ENCODE measurements at places on chromosomes 11 and 22.

DNA sequence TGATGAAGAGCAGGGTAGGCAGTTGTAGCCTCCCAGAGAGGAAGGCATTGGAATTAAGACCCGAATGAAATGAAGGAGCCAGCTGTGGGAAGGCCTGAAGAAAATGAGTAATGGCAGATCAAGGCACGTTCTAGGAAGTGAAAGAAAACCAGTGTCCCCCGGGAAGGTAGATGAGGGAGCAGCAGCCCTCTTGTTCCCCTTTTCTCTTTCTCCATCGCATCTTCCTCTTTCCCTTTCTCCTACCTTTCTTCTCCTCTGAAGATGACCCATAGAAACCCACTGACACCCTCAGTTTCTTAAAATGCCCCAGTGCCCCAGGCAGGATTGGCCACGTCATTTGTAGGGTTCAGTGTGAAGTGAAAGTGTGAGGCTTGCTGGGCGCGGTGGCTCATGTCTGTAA, 172.6 kb upstream of the SEZ6L start:
- no peak for DNase-seq

DNA sequence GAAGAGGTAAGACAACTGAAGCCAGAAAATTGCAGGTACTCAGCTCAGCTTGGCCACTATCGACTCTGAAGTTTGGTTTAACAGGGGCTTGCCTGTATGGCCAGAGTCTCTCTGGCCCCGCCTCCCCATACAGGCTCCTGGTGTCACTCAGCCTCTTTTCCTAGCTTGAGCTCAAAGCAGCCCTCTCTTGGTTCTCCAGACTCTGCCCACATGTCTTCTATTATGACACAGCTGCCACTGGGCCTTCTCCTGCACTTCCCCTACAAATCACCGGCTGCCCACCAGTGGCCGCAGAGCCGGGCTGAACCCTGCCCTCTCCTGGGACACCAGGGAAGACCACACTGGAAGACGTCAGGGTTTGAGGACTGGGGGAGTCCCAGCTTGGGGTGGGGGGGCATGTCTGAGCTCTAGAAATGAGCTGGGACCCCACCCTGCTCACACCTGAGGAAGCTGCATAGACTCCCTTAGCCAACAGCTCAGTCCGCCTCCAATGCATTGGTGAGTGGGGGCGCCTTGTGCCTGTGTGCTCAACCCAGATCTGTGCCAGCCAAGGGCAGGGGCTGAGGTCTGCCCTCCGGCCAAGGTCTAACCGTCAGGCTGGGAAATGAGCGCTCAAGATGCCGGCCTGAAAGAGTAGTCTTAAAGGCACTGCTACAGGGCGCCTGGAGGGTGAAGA, 94.4 kb upstream of the LMO1 start:
- DNase-seq, result no peak

DNA sequence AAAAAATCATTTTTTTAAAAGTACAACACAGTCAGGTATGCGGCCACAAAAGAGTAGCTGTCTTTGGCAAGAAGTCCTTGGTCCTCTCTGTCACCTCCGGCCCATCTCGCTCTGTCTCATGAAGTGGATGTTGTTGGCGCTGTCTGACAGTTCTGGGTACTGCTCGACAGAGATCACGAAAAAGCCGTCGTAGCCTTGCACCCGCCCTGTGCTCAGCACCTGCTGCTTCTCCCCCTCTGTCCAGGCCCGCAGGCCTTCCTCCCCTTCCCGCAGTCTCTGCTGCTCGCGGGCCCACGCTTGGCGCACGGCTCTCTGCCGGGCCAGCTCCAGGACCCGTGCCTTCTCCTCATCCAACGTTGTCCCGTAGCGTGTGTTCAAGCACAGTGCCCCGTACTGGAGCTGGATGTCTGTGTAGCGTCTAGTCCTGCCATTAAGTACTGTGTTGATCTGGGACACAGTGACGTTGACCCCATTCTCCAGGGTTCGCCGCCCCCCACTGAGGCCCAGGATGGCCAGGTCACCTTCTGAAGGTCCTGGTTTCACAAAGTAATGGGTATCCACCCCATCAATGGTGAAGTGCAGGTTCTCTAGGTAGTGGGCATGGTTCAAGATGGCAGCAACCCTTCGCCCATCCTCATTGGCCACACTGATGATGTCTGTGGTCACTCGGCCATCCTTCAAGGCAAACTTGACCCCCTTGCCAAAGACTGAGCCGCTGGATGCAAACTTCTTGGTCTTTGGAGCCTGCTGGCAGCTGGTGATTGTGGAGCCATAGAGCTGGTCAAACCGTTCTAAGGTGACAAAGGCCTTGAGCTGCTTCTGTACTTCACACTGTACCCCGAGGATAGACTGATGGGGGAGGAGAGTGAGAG, 83.5 kb upstream of the NARS2 start:
- no peak for DNase-seq

GRCh38 chr11:36751335-36751781, 153.3 kb upstream of the RAG2 start:
- no peak for DNase-seq

DNA sequence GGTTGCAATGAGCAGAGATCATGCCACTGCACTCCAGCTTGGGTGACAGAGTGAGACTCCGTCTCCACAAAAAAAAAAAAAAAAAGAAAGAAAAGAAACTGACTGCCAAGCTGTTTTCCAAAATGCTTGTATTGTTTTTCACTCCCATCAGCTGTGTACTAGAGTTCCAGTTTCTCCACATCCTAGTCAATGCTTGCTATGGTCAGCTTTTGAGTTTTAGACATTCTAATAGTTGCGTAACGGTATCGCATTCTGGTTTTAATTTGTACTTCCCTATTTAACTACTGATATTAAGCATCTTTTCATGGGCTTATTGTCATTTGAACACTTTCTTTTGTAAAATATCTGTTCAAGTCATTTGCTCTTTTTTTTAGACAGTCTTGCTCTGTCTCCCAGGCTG, 55.7 kb downstream of the TSPAN18 start:
- DNase-seq, result no peak

DNA sequence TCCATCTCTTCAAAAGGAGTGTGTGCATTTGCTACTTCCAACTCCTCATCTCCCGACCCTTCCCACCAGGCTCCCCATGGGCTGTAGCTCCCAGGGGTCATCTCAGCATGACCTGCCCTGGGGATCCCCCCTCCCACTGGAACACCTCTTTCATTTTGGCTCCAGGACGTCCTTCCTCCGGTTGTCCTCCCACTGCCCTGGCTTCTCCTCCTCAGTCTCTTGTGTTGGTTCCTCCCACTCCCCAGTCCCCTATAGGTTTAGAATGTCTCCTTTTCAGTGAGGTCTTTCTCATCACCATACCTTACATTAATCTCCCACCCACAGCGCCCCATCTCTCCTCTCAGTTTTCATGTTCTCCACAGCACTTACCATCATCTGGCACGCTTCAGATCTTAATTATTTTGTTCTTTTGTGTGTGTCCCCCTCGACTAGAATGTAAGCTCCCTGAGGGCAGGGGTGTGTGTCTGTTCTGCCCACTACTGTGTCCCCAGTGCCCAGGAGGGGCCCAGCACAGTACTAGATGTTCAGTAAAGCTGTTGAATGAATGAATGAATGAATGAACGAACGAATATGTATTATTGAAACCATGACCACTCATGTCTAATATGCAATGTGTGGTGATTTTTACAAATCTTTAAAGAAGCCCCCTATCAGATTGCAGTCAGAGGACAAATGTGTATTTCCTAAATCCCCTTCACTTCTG, 2.0 kb upstream of the TMA7B start:
- no peak for DNase-seq

All from activated naive CD4-positive, alpha-beta T cell treated with anti-CD3 and anti-CD28 coated beads, Interleukin-2, amount 50 U/mL, for 72 hours (primary cell).